ENCODE measurements at places on chromosomes 6 and 20.

GRCh38 chr20:40449974-40450616 lies 238.9 kb downstream of the MAFB start:
- no peak for DNase-seq

GRCh38 chr6:157172830-157173536 lies 150.3 kb downstream of the TMEM242 start:
- DNase-seq, result no peak

- DNase-seq, result no peak
Observed at GRCh38 chr6:7975764-7976146, 65.2 kb upstream of the TXNDC5 start.

- DNase-seq, result no peak
Observed at GRCh38 chr6:52632011-52632410, 38.9 kb upstream of the TMEM14A start.

- DNase-seq, result no peak
Observed at GRCh38 chr6:144886682-144887081, 601.5 kb downstream of the UTRN start.

DNA sequence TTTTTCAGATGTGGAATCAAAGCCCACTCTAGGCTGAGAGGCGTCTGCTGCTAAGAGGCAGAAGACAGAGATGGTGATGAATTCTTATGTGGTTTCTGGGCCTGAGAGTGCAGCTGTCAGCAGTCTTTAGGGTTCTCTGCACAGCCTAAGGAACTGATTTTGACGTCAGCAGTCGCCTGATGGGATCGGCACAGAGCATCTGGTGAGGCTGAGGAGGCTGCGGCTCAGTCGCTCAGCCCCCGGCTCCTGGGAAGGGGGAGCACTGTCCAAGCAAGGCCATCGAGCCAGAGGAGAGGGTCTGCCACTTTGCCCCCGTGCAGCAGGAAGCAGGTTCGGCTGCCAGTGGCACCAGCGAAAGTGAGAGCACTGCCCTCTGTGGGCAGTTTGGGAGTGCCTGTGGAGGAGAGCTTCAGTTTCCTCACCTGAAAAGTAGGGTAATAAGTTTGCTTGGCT lies 92.5 kb downstream of the TCP11 start:
- no peak for DNase-seq

GRCh38 chr6:149950423-149950822 lies 8.6 kb downstream of the ULBP2 start:
- no peak for DNase-seq

GRCh38 chr6:130020073-130020906 lies 1.9 kb downstream of the L3MBTL3 start:
- peak; percentile 40 for DNase-seq

GRCh38 chr20:50953196-50953595 lies 5.1 kb downstream of the DPM1 start:
- DNase-seq, result no peak

DNA sequence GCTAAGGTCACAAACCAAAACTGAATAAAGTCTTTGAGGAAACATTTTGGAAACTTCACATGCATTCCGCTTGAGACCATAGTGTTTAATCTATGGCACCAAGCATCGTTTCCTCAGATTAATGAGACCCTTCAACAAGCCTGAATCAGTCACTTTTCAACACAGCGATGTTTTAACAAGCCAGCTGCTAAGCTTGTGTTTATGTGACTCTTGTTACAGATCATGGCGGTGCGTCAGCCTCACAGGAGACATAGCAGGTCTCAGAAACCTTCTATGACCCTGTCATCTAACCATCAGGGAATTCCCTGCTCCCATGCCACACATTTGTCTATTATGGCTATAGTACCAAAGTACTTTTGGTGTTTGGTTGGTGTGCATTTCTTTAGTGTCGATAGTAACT lies 57.2 kb downstream of the MTFR2 start:
- no peak for DNase-seq

DNA sequence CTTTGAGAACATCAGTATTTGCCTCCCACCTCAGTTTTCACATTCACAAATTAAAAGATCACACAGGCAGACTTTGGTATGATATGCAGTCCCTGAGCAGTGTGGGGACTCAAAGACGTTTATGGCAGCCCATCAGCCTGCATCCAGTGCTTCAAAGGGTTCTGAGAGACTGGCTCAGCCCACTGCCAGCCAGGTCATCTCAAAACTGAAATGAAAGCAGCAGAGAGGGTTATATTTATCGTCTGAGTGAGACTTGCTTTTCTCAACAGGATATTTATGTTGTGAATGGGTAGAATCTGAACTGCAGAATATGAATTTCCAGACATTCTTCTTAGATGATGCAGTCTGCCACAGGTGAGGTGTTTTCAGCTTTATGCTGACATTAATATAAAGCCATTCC lies 159.8 kb downstream of the NRN1 start:
- DNase-seq, result no peak

DNA sequence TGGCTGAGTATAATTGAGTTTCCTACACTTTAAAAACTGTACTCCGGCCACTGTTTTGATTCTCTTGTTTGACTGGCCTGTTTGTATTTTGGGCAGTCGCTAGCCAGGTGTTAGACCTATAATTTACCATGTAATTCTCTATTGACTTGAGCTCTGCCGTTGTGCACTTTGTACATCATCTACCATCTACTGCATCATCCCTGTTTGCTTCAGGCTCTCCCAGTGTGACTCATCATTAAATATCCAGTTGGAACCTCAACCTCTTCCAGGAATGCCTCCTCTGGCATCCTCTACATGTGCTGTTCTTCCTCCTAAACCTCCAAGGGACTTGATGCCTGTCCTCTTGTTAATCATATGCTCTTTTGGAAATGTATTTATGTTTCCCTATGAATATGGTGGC lies 72.3 kb downstream of the FARS2 start:
- no peak for DNase-seq

DNA sequence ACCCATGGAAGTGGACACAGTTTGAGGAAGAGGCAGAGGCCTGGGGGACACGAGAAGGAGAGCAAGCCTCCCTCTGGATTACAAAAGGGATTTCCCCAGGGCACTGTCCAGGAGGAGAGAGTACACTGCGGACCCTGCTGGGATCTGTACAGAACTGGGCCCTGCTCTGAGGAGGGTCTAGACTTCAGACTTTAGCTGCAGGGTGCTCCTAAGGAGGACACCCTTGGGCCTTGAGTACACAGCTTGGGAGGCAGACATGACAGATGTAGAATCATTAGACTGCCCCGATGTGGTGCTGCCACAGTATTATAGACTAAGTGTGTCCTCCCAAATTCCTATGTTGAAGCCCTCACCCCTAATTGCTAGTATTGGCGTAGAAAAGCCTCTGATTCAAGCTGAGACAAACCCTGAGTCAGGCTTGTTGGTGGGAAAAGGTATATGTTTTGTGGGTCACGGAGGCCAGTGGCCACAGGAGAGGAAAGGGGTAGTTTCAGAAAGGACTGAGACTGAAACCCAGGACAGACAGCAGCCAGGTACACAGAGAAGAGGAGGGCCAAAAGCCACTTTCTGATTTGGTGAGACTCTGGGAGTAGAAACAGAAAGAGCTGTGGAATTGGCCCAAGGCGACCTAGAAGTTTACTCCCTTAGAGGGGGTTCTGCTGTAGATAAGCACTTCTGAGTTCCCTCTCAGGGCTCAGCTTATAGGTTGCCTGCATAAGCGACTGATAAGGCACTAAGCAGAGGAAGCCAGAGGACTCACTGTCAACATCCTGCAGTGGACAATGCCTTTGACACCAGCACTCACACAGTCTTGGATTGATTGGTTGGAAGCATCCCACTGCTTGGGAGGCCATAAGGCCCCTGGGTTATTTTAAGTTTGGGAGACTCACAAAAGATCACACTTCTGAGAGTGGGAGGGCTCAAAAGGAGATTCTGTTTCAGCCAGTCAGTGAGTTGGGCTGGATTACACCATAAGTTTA lies 16.5 kb upstream of the SH3BGRL2 start:
- no peak for DNase-seq

- no peak for DNase-seq
Observed at GRCh38 chr6:166305562-166306117, 2.6 kb downstream of the PRR18 start.

- no peak for DNase-seq
Observed at GRCh38 chr20:676315-676937, 824 bp upstream of the SCRT2 start.

DNA sequence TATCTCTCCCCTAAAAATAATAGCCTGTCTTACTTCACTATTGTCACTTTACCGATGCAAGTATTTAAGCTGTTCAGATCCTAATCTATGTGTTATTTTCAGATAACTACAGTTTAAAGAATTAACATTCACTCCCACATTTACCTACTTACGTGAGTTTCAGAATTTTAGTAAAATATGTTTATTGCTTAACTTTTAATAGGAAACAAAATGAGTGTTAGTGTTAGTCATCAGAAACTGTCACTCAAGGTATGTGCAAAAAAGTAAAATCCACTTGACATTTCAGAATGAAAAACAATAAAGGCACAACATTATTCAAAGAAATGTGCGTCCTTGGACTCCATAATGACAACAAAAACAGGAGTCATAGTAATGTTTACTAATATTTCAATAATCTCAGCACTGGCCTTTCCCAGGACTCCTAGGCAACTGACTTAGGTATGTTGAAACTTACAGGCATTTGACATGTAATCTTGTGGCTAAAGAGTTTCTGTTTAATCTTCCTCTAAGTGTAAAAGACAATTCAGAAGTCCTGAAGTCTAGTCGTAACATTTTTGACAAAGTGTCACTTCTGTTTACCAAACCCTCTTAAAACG lies 4.5 kb downstream of the ATXN1 start:
- DNase-seq, result no peak

GRCh38 chr6:53264915-53265607 lies 83.7 kb downstream of the ELOVL5 start:
- no peak for DNase-seq

DNA sequence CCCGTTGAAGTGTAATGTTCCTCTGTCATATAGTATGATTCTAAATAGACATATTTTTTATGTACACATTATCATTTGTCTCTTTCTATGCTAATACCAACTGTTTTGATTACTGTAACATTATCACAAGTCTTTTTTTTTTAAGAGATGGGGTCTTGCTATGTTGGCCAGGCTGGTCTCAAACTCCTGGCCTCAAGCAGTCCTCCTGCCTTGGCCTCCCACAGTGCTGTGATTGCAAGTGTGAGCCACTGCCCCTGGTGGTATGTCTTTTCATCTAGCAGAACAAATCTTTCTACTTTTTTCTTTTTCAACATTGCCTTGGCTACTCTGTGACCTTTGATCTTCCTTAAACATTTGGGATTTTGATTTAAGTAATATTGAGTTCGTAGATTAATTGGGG lies 57.7 kb downstream of the SLX4IP start:
- DNase-seq, result no peak

- no peak for DNase-seq
Observed at GRCh38 chr6:80921861-80922460, 815.5 kb downstream of the BCKDHB start.

GRCh38 chr6:28875191-28875747 lies 48.5 kb downstream of the TRIM27 start:
- DNase-seq, result no peak

DNA sequence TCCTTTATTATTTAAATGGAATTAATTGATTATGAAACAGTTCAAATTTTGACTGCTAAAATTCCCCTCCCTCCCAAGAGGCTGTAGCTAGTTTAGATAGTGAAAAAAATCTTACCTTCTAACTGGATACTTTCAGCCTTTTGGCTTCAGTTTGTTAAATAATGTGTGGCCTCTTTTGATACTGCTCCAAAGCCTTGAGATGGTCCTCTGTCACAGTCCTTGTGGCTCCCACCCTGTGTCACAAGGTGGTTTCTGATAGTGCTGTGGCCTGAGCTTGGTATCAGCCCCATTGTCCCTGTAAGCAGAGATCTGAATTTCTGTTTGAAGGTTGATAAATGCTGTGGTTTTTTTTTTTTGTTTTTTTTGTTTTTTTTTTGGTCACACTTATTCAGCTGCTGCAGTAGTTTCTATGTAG lies 20.8 kb downstream of the PANK2 start:
- DNase-seq, result no peak

DNA sequence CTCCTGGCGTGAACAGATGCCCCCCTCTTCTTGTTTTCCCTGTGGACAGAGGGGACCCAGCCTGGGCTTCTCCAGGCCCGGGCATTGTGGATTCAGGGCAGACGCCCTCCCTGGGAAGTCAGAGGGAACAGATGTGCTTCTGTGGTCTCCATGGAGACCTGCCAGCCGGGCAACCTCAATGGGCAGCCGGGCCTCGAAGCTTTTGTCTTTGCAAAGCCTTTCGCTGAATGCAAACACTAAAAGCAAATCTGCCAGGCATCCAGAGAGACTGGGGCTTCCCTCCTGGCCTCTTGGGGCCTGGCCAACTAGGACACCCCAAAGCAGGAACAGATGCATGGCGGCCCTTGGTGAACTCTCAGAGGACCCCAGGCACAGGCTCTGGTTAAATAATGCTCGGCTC lies 370.0 kb upstream of the SULF2 start:
- DNase-seq, result no peak

GRCh38 chr20:62816031-62816883 lies 593 bp upstream of the COL9A3 start:
- DNase-seq, result no peak

GRCh38 chr20:45782890-45783289 lies 8.8 kb downstream of the WFDC3 start:
- no peak for DNase-seq

DNA sequence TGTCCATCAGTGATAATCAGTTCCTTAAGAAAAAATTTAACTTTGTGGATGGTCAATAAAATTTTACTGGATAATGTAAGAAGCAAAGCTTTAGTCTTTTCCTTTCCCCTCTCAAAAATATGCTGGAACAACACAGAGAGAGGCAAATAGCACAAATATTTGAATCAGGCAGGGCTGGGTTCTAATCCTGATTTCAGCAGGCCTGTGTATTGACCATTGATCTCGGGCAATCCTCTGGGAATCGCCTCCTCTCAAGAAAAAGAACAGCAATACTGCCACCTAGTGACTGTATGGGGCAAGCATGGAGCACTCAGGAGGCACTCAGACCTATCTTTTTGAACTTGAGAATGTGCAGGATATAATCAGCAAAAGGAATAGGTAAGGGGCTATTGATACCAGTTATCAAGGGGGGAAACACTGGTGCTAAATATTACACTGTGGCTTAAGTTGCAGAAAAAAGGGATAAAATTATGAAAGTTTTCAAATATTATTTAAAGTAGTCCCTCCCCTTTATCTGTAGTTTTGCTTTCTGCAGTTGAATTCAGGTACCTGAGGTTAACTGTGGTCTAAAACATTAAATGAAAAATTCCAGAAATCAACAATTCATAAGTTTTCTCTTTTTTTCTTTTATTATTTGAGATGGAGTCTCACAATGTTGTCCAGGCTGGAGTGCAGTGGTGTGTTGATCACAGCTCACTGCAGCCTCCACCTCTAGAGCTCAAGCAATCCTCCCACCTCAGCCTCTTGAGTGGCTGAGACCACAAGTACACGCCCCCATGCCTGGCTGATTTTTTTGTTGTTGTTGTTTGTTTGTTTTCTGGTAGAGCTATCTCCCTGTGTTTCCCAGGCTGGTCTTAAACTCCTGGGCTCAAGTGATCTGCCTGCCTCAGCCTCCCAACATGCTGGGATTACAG lies 91.8 kb upstream of the NHSL1 start:
- DNase-seq, result peak; percentile 74

GRCh38 chr6:154432533-154433476 lies 76.2 kb upstream of the IPCEF1 start:
- DNase-seq, result no peak

Measured in HuH-7 (cell line).